G401 (cell line): ENCODE measurements at places on chromosomes 6 and 20.

GRCh38 chr6:129680633-129681032 is 29.3 kb downstream of the ARHGAP18 start:
- no peak for DNase-seq

- DNase-seq, result no peak
Measured at GRCh38 chr6:128932061-128932460, 49.1 kb downstream of the LAMA2 start.

DNA sequence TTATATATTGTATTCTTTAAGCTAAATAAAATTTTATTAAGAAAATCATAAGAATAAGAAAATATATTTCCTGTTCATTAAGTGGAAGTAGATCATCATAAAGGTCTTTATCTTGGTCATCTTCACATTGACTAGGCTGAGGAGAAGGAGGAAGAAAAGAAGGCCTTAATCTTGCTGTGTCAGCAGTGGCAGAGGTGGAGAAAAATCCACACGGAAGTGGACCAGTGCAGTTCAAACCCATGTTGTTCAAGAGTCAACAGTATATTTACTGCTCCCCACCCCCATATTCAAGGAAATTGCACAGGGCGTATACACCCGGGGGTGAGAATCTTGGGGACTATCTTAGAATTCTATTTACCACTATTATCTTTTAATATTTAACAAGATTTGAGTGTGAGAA is 178.6 kb upstream of the SCGN start:
- no peak for DNase-seq

DNA sequence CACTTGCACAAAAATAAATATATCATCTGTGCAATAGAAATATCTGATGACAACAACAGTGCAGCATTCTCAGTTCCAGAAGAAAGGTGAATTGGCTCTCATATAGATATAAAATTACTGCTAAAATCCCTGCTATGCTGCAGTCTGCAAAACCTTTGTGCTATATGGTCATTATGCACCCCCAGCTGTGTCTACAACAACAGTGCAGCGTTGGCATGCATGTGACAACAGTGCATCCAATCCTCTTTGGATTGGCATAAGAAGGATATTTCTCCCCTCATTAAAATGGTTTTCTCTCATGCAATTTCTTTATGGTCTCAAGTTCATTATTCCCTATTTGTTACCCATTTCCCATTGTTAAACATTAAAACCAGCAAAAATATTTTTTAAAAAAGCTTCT is 23.1 kb downstream of the OR2B6 start:
- DNase-seq, result no peak

GRCh38 chr6:37549558-37549957 is 49.9 kb upstream of the CCDC167 start:
- DNase-seq, result no peak

DNA sequence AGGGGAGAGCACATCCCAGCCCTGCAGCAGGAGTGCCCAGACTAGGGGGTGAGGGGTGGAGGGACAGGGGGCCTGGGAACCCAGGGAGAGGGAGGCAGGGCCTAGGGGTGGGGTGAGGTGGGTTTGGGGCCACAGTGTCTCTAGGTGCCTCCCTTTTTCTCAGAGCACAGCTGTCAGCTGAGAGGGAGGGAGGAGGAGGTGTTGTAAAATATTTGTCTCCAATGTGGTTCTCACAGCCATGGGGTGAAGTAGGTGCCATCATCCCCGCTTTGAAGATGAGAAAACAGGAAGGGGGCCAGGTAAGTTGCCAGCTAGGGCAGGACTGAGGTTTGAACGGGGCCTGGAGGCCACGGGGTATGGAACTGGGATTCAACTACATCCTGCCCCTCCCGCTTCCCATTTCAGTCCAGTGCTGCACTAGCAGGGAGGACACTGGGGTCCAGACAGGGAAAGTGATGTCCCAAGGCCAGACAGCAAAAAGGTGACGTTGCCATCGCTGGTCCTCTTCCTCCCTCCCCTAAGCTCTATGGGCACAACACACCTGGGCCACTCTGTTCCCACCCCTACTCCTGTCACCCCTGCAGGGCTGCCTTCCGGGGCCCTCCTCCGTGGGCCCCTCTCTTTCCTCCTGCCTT is 20.3 kb downstream of the PACSIN1 start:
- no peak for DNase-seq

GRCh38 chr6:31156641-31157040 is 961 bp downstream of the CCHCR1 start:
- no peak for DNase-seq

DNA sequence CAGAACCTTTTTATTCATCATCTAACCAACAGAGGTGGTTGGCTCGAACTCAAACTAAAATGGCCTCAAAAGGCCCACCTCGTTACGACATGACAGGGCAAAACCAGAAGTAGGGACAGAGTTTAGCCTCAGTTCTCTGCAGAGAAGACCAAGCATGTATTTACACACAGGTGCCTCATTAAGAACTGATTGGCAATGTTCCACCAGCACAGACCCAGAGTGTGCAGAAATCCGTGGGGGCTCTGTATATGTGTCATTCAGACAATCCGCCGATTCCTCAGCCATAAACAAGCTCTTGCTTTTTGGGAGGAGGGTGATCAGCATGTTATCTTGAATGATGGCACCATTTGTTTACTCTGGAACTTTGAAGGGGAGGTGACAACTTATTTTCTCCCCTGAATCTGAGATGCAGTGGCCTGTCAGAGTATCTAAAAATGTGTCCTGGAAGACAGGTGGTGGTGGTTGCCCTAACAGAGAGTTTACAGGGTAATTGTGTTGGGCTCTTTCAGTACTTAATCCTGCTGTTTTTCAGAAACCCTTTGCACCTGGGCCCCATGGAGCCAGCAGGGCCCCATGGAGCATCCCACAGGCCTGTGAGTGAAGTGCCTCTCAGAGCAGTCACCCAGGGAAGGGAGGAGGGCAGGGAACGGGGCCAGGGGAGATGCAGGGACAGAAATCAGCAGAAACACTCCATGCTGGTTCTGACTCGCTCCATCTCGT is 29.1 kb upstream of the C20orf203 start:
- peak; percentile 56 for DNase-seq

DNA sequence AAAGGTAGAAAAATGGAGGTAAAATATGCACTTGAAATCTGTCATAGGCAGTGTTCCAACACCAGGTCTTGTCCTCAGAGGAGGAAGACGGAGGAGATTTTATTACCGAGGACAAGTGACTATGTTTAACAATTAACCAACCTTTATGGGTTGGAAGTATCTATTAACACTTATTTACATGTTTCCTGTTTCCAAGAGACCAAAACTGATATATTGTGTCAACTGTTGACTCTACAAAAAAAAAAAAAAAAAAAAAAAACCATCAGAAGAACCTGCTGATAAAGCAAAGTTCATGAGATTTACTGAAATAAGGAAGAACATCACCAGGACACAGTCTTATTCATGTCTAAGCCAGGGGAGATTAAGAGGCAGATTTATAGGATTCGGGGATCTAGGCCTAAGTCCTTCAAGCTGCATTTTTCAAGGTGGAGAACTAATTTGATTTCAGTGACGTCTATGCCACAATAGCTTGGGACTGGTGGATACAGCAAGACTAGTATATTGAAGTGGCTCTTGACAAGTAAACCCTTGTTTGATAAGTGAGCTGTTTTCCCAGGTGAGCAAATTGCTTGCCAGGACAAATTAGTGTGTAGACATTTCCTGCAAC is 126.6 kb upstream of the NAA20 start:
- DNase-seq, result no peak

DNA sequence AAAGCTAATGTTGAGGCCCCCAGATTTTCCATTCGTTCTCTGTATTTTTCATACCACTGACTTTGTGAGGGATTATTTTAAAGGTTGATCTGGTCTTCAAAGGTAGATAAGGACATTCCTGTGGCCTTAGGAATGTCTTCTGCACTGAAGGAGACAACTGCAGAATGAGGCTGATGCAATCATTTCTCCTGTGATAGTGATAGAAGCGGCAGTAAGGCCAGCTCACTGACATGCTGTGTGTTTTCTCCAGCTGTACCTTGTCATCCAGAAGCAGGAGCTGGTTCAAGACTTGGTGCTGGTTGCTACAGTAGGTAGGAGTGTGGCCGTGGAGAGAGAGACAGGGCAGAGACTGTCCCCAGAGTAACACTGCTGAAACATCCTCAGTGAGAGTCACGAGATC is 53.8 kb downstream of the DCBLD1 start:
- DNase-seq, result no peak

- DNase-seq, result no peak
Measured at GRCh38 chr6:31972709-31973350, 892 bp upstream of the DXO start.

GRCh38 chr20:57939499-57939898 is 229.7 kb upstream of the PMEPA1 start:
- DNase-seq, result no peak
